Panc1 (cell line): ENCODE measurements at places on chromosomes 16 and 17.

GRCh38 chr16:78890373-78890895, 710.1 kb downstream of the MAF start:
- DNase-seq, result no peak

- DNase-seq, result no peak
Measured at GRCh38 chr17:15238676-15239422, 26.3 kb downstream of the PMP22 start.

GRCh38 chr17:36857698-36858097, 79.6 kb upstream of the LHX1 start:
- DNase-seq, result no peak

- no peak for DNase-seq
Measured at GRCh38 chr17:75105126-75106080, 4.4 kb upstream of the ARMC7 start.

DNA sequence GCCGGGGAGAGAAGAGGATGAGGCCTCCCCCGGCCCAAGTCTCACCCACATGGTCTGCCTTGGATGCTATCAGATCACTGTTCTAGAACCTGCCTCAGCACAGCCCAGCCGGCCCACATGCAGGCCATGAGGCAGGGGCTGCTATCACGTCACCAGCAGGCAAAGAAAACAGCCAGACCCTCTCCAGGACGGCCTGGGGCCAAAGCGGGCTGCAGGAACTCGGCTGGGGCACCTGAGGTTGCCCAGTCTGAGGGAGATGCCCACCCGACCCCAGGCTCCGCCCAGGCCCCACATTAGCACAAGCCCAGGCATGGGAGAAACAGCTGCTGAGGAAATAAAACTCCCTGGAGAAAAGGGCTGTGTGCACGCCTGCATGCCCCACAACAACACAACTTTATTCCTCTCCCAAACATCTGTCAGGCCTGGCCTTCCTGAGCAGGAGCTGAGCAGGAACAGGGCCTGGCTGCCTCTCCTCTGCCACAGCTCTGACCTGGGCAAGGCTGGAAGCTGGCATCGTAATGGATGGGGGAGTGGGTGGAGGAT, 6.7 kb upstream of the SMIM5 start:
- DNase-seq, result no peak

DNA sequence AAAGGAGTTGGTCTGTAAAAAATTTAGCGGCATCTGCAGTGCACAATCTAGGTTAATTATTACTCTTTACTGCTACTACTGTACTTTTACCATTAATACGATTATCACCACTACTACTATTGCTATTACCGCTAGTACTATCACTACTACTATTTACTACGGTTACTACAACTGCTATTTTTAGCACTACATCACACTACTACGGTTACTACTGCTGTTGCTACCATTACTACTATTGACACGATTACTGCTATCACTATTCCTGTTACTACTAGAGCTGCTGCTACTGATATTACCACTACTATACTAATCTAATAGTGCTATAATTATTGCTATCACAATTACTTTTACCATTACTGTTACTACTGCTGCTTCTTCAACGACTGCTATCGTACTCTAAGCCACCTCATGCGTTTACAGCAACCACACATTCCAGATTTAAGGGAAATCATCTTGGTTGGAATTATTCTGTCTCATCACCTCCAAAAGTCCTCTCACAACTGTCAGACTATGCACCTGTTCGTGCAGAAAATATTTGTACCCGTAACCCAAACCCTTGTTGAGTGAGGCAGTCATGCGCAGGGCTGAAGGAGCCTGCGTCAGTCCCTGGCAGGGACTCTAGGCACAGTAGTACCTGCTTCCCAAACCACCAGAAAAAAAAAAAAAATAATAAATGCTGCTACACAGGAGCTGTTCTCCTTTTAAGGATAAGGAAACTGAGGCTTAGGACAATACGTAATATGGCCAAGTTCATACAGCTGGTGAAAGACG, 59.5 kb downstream of the MAF start:
- DNase-seq, result no peak

GRCh38 chr17:41537990-41538389, 9.9 kb upstream of the KRT19 start:
- DNase-seq, result no peak

DNA sequence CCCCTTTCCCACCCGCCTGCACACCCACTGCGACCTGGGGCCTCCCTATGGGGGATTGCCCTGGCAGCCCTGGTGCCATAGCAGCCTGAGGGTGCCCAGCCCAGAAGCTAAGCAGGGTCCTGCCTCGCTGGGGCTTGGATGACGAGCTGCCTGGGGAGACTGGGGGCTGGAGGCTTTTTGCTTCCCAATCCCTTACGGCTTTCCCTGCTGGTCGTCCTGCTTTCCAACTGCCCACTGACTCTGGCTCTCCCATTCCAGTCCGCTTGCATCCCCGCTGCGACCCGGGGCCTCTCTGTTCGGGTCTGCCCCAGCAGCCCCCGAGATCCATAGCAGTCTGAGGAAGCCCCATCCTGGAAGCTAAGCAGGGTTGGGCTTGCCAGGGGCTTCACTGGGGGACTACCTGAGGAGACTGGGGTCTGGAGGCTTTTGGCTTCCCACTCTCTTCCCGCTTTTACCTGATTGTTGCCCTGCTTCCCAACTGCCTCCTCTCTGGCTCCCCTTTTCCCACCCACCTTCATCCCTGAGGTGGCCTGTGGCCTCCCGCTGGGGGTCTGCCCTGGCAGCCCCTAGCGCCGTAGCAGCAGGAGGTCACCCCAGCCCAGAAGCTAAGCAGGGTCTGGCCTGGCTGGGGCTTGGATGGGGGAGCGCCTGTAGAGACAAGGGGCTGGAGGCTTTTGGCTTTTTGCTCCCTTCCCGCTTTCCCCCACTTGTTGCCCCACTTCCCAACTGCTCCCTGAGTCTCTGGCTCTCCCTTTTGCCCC, 2292.8 kb downstream of the TP53TG3F start:
- DNase-seq, result no peak
